ENCODE measurements at places on chromosomes 5 and 9. TPM values are rescaled to one million over a fixed set of nuclear protein-coding genes. Genes with fewer than 3 reads are reported as not detected.

GRCh38 chr9:126839301-126839700 lies 21.1 kb upstream of the ZBTB34 start:
- no peak for DNase-seq
- no peak overlapping the region for H3K4me3 ChIP-seq
- H3K27ac ChIP-seq = peak overlapping the region; percentile 83
- no peaks in the 10 kb centered on the region for H3K36me3 ChIP-seq
- no peaks in the 10 kb centered on the region for H3K27me3 ChIP-seq

- no peak overlapping the region for H3K27ac ChIP-seq
- H3K27me3 ChIP-seq = no peaks in the 10 kb centered on the region
- no peaks in the 10 kb centered on the region for H3K36me3 ChIP-seq
Observed at GRCh38 chr5:128669803-128670202, 131.8 kb upstream of the FBN2 start.

- H3K4me3 ChIP-seq = peak overlapping the region; percentile 52
- H3K27me3 ChIP-seq = no peaks in the 10 kb centered on the region
- H3K27ac ChIP-seq = peak overlapping the region; percentile 95
- peak; percentile 72 for DNase-seq
- H3K4me1 ChIP-seq = no peaks in the 10 kb centered on the region
Observed at GRCh38 chr9:35646153-35646532, 4.6 kb downstream of the SIT1 start.

DNA sequence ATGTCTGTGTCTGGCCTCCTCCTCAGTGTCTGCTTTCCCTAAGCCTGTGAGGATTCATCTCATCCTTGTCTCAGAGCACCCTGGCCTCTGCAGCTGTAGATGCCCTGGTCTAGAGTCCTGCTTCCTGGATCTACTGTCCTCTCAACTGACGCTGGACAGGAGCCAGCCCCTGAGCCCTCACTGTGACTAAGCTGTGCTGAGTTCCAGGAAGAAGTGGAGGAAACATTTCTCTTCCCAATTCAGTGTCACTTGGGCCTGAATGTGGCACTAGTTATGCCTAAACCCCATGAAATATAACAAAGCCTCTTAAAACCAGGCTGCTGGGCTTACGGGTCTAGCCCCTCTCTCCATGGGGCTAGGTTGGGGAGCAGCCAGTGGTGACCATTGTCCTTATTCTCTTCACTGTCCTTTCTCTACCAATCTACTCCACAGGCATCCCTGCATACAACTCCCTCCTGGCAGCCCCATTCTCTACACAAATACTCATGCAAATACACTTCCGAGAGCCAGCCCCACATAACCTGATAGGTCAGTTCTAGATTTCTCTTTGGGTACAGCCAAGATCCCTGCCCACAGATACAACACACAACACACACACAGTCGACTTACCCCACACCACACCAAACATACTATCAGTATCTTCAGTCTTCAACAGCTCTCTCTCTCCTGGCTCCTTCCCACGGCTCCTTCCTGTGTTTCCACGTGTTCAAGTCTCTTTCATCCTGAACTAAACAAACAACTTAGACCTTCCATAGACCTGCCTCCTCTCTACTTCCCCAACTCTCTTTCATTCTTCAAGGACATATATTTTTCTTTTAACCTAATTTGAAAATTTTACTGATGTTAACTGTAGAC lies 220.8 kb downstream of the SNX18 start:
- no peak overlapping the region for H3K4me3 ChIP-seq
- H3K27me3 ChIP-seq = no peaks in the 10 kb centered on the region
- peak overlapping the region; percentile 12 for H3K27ac ChIP-seq
- H3K36me3 ChIP-seq = no peaks in the 10 kb centered on the region
- DNase-seq = peak; percentile 30

GRCh38 chr5:52805615-52806014 lies 17.9 kb downstream of the ITGA1 start:
- no peaks in the 10 kb centered on the region for H3K27me3 ChIP-seq
- H3K27ac ChIP-seq = no peak overlapping the region
- H3K36me3 ChIP-seq = no peaks in the 10 kb centered on the region
- no peak for DNase-seq
- H3K4me1 ChIP-seq = peaks cover 6% of the 10 kb centered on the region

BSPRY gene
- 35.3 TPM for total RNA-seq

RPS23 gene
- 3,055 TPM for total RNA-seq

DDX41 gene
- 76.0 TPM for total RNA-seq

HTR1A gene
- not detected for total RNA-seq

Measured in breast epithelium (tissue), 4 donors.